Central memory CD4-positive, alpha-beta T cell (primary cell): ENCODE measurements at places on chromosomes 13 and 19.

GRCh38 chr19:1360818-1361461 lies 22.8 kb upstream of the NDUFS7 start:
- no peak for DNase-seq

DNA sequence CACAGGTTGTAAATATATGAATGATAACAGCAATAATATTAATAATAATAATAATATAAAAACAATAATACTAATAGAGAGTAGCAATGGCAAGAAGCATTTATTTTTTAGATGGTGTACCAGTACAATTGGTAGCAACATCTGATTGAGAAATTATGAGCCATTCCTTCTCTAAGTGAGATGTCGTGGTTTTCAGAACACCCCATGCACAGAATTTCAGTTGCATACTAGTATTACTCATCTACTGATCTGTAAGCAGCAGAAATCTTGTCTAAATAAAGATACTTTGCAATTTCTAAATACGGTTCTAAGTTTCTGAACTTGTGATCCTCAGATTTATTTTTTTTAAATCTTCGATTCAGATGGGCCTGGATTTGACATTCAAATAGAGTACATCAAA lies 788.0 kb upstream of the ATXN8OS start:
- no peak for DNase-seq

- DNase-seq = no peak
These were observed 25.2 kb upstream of the IGSF23 start for GRCh38 chr19:44587963-44588770.

DNA sequence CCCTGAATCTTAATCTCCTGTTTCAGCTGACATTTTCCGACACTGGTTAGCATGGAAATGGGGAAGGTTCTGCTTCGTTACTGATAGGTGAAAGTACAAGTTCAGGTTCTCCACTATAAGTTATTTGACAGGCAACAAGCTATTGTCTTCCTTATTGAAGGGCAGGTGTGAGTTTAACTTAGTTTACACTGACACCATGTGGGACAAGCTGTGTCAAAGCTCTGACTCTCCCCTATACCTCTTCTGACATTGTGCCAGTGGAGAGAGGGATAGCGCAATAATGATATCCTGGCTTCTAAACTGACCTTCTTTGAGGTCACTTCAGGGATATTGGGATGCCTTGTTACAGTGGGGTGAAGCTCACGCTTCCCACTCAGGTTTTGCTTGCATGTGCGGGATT lies 587.0 kb upstream of the SLITRK5 start:
- no peak for DNase-seq

DNA sequence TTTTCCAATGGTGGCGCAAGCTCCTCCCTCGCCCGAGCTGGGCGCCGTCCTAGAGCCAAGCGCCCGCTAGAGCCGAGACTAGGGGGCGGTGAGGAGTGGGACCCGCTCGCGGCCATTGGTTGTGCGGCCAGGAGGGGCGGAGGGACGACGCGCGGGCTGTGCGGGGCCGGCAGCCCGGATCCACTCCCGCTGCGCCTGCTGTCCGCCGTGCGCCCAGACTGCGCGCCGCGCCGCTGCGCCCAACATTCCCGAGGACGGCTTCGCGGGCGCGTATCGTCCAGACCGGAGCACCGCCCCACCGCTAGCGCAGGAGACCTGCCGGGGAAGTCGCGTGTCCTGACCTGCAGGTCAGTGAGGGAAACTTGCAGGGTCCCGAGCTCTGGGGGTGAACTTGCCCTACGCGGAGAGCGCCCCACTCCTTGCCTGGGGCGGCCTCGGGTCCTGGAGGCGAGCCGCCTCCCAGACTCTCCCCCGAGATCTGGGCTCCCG lies at the start of gene SERTM1:
SERTM1 (plus strand) TSS at position 183 of the 489 bp plus-strand sequence. CDS start 21,059 bp downstream, outside the sequence.
- DNase-seq = no peak

DNA sequence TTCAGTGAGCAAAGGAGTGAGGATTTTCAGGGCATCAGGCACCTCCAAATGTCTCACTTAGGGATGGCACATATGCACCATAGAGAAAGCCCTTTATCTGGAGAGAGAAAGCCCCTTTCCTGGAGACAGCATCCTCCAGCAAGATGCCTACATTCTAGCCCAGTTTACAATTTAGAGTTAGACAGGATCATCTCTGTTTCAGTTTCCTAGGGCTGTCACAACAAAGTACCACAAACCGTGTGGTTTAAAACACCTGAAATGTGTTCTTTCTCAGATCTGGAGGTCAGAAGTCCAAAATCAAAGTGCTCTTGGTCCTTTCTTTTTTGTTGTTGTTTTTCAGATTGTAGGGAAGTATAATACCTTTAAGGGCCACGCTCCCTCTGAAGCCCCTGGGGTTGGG lies 61.8 kb downstream of the MBNL2 start:
- DNase-seq = no peak

- DNase-seq = no peak
These were observed 12.3 kb upstream of the MCF2L start for GRCh38 chr13:112956571-112957294.

GRCh38 chr13:81927347-81927746 lies 1586.4 kb upstream of the SPRY2 start:
- DNase-seq = no peak

- no peak for DNase-seq
These were observed 3.9 kb downstream of the EEF2 start for GRCh38 chr19:3981373-3981735.

- no peak for DNase-seq
These were observed 95.5 kb upstream of the RNF113B start for GRCh38 chr13:98272549-98272948.

DNA sequence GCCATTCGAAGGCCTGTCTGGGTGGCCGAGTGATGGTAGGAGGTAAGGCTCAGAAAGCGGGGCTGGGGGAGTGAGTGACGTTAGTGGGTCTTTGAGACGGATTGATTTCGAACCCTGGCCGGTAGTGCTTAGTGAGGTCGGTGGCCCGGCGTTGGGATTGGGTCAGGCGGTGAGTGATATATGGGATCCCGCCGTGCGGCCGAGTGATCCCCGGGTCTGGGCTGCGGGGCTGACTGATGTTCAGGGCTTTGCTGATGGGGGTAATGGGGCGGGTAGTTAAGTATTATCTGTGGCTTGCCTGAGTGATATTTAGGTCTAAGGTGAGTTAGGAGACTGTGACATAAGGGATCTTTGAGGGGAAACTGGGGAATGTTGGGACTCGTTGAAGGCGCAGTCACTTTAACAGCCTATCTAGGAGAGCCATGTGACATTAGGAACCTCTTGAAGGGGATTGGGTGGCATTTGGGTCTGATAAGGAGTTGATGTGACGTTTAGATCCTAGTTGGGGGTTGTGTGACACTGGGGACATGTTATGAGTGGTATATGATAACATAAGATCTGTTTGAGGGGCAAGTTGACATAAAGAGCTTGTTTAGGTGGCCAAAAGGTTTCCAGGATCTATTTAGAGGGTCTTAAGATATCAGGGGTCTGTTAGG lies 543 bp downstream of the PSMC4 start:
- DNase-seq = no peak

DNA sequence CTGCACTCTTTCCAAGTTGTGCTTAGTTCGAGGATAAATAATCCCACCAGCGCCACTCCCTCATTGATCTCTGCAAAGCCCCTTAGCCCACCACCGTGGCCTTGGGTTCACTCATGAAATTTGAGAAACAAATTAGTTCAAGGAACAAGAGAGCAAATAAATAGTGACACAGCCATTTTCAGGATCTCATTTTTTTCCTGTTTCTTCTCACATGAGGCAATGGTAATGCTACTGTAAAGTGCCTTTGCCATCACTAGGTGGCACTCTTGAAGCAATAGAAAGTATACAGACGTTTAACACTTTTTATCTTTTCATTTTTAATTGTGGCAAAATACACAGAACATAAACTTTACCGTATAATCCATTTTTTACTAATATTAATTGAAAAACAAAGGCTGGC lies 76.8 kb upstream of the ZNF835 start:
- DNase-seq = no peak

- DNase-seq = no peak
These were observed 235.1 kb upstream of the MIR17HG start for GRCh38 chr13:91112201-91112923.

- DNase-seq = no peak
These were observed 14.6 kb downstream of the XRCC1 start for GRCh38 chr19:43560687-43561086.

DNA sequence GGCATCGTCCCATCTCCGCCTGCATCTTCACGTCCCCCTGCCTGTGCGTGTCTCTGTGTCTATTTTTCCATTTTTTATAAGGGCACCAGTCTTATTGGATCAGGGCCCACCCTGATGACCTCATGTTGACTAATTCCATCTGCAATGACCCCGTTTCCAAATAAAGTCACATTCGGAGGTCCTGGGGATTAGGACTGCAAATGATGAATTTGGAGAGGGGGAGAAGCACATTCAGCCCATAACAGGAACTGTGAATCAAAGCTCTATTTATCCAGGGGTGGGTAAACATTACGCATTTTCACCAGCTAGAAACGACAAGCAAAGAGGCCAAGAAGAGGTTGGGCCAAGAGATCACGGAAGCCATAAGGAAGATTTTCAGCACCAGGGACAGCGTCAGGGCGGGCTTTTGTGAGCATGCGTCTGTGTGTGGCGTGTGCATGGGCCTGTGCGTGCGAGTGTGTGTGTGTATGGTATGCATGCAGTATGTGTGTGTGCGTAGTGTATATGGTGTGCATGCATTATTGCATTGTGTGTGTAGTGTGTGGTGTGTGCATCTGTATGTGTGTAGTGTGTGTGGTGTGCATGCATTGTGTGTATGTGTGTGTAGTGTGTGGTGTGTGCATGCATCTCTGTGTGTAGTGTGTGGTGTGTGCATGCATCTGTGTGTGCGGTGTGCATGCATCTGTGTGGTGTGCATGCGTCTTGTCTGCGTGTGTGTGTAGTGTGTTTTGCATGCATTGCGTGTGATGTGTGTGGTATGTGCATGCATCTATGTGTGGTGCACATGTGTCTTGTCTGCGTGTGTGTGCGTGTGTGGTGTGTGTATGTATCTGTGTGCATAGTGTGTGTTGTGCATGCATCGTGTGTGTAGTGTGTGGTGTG lies 19.6 kb downstream of the CELF5 start:
- no peak for DNase-seq

DNA sequence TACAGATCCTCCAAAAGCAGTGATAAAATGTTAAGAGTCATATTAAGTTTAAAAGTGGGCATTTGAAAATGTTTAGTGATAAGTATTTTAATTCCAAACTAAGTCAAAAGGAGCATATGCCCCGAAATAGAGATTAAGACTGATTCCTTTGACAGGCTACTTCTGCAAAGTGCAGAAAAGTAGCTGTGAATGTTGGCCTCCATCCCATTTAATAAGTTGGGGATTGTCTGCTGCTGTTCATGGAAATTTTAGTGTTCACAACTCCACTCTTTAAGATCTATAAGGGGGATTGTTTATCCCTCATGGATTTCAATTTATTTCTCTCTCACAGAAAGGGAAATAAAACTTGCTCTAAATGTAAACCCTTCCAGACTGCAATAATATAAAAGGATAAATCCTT lies 278.3 kb downstream of the KCTD12 start:
- no peak for DNase-seq

GRCh38 chr19:12244370-12244769 lies 50.3 kb downstream of the ZNF44 start:
- DNase-seq = no peak

- DNase-seq = no peak
These were observed 230.0 kb downstream of the MYO16 start for GRCh38 chr13:108859197-108860012.

GRCh38 chr13:108525827-108526226 lies 103.6 kb upstream of the MYO16 start:
- no peak for DNase-seq

DNA sequence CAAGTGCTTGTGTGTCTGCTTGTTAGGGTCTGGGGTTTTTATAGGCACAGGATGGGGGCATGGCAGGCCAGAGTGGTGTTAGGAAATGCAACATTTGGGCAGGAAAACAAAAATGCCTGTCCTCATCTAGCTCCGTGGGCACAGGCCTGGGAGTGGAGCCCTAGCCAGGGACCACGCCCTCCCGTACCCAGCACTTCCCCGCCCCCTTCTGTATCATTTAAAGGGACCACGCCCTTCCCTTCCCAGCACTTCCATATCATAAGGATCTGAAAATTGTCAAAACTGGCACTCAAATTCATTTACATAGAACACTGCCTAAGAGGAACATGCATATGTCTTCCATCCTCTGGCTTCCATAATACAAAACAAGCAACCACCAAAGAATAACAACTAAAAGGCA lies 185.8 kb downstream of the B3GLCT start:
- no peak for DNase-seq

DNA sequence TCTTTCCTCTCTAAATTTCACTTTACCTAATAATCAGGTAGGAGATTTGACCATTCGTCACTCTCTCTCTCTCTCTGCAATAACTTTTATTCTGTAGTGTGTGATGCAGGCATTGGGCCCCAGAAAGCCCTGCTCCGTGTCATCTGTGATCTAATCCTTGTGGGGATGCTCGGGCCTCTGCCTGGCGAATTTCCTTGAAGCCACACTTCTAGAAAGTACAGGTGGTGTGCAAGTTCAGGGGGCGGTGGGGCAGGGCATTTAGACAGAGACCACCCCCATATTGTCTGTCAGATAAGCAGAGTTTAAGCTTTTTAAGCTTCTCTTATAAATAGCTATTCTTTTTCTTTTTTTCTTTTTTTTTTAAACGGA lies 53.4 kb upstream of the GPR12 start:
- DNase-seq = no peak

- DNase-seq = no peak
These were observed 33.4 kb downstream of the PEPD start for GRCh38 chr19:33487901-33488800.

GRCh38 chr13:113851826-113852535 lies 11.9 kb downstream of the GAS6 start:
- DNase-seq = no peak

DNA sequence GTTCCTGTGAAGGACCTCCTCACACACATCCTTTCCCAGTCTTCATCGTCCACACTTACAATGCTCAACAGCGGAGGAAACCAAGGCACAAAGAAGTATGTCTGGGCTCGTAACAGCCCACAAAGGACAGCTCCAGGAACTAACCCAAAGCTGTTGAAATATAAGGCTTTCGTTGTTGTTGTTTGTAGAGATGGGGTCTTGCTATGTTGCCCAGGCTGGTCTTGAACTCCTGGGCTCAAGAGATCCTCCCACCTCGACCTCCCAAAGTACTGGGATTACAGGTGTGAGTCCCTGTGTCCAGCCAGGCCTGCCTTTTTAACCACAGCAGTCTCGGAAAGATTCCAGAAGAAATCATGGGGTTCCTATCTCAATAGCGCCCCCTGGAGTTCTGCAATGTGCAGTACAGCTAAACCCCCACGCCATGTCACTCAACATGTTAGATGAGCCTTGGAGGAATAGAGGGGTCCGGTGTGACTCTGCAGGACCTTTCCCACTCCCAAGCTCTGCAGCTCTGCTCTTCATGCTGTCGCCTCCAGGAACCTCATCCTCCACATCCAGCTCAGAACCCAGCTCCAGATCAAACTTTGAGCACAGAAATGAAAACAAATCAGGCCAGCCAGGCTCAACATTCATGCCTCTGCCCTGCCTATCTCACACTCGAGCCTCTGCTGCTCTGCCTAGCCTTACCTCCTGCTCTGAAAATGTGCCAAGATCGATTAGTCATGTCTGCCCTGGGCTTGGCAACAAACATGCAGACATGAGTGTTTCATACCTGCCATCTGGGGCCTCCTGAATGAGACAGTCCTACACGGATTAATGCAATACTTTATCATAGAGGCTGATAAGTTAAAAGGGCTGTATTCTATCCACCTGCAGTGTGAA lies 7.5 kb downstream of the PLA2G4C start:
- no peak for DNase-seq
